ENCODE measurements at places on chromosomes 11 and 22. TPM values are rescaled to one million over a fixed set of nuclear protein-coding genes. Genes with fewer than 3 reads are reported as not detected.

Gene MUC15
- total RNA-seq: not detected

Gene GSTP1
- total RNA-seq: 313 TPM

Gene PGA3
- total RNA-seq: not detected

Gene SHISA8
- 46.5 TPM for total RNA-seq

Gene FOLR2
- 0.75 TPM for total RNA-seq

Data from B cell (primary cell).